ENCODE measurements at places on chromosomes 5 and 9.

DNA sequence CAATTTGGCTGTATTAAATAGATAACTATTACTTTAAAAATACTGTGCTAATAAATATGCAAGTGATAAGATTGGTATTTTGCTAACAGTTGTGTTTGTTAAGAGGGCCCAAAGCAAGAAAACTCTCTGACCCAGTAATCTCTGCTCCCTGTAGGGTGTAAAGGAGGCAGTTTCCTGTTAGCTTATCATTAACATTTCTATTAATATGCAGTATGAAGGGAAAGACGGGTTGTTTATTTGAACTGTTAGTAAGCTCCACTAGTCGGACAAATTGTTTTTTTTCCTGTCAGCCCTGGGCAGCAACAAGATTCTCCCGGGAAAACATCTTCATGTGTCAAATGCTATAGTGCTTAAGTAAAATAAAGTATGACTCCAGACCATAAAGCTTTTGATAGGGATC, 35.6 kb downstream of the ERP44 start:
- no peak for DNase-seq

DNA sequence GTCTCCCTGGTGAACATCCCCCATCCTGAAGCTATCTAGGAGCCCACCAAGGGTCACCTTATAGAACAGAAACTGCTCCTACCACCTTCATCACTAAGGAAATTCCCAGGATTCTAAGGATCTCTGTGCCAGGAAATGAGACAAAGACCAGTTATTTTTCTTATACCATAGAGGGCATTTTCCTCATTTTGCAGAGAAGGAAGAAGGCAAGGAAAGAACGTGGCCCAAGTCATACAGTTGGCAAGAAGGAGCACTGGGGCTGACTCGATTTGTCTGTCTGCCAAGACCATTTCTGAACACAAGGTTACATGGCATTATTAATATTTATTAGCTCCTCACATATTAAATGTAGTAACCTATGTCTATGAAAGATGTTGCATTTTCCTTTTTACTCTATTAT, 49.6 kb upstream of the TNFSF15 start:
- peak; percentile 50 for DNase-seq

DNA sequence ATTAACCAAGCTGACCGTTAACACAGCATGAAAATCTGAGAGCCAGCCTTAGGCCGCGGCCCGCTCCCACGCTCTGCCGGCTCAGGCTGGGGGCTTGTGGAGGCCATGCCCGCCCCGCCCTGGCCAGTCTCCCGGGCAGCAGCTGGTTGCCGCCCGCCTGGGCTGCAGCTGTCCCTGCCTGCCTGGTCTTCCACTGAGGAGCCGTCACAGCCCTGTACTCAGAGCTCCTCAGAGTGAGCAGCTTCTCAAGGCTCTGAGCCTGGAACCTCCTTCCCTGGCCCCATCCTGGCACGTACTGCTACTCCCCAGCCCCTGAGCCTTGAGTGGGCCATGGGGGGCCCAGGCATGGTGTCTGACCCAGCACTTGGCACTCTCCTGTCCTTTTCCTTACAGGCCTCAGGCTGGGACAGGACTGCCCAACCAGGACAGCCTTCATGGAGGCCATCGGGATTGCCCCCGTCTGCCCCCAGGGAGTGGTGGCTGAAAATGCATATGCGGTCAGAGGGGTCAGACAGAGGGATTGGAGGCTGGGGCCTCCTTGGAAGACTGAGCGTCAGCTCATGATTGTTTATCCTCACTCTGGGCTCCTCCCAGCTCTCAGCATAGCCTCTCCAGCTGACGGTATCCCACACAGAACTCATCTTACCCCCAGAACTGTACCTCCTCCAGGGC, 11.9 kb downstream of the FGFR4 start:
- no peak for DNase-seq

GRCh38 chr9:71790296-71790695, 22.0 kb upstream of the CEMIP2 start:
- no peak for DNase-seq

DNA sequence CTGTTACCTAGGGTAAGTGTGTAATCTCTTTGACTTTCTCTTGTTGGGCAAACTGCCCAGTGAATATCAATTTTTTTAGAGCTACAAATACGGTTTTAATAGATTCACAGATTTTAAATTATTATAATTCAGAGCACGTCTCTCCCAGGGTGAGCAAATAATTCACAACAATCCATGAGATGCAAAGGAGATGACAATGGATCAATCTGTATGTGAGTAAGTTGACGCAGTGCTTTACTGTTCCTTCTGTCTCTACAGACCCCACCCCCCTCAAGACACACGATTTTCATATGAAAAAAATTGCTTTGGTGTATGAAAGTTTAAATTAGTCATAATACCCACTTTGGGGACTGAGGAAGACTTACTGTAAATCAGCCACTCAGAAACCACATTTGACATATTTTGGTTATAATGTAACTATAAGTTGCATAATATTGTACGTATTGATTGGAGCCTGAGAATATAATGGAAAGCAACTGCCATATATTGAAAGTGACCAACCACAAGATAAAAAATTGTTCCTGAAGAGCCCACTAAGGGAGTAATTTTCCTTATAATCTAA, 201.7 kb downstream of the BNC2 start:
- no peak for DNase-seq

DNA sequence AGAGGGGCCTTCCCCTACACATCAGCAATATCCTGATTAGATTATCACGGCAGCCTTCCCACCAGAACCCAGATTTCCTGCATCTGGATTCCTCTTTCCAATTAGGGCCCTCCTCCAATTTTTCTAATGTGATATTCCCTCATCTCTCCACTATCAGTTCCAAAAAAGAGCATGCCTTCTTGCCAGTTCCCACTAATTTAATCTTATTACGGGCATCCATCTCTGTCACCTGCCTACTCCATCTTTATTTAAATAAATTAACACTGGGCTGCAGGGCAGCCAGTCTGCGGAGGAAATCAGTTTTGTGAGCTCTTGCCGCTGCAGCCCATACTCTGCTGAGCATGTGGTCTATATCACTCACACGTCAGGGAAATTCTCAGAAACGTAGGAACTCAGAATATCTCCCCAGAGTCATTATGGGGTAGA, 16.6 kb upstream of the FBP2 start:
- no peak for DNase-seq

DNA sequence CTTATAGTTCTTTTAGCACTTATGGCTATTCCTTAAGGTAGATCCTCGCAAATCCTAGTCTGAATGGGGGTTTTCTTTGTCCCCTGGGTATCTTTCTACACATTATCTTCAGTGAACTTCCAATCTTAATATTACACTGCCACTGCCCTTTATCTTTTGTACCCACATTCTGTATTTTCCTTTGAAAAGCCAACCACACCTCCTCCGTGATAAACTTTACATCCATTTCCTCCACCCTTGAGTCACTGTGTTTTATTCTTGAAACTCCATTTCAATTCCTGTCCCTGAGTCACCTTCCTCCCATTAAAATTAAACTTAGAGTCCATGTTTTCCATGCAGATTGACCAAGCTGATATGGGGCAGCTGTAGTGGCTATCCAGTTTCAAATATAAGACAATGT, 43.2 kb upstream of the RICTOR start:
- DNase-seq: peak; percentile 56

DNA sequence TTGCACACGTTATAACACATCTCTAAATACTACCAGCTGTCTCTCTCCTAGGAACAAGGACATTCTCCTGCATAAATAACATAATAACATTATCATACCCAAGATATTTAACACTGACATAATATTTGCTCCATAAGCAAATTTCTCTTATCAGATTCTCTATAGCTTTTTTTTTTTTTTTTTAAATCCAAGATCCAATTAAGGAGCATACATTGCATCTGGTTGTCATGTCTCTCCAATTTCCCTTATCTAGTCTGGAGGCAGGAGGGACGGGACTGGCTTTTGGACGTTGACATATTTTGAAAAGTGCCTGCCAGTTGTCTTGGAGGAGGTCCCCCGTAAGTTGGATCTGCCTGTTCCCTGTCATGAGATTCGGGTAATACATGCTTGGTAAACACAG, 76.6 kb downstream of the RAPGEF1 start:
- DNase-seq: no peak

- DNase-seq: no peak
These were observed 9.4 kb upstream of the GABRA6 start for GRCh38 chr5:161676103-161676502.

DNA sequence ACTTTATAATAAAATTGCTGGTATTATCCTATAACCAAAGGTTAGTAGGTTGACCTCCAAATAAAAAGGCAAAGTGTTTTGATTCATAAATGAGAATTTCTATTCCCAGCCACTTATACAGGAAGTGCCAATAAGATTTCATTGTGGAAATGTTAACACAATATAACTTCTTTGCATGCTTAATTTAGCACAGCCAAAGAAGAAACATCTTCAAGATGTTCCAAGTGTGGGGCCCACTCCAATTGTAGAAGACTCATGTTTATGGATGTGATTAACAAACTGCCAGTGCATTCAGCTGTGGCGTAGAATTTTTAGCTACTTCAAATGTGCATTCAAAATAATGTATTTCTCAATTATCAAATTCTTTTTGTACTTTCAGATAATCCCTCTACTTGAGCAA, 402.3 kb downstream of the DEPDC1B start:
- no peak for DNase-seq

- DNase-seq: no peak
These were observed 5.6 kb upstream of the STARD4 start for GRCh38 chr5:111517853-111518501.

DNA sequence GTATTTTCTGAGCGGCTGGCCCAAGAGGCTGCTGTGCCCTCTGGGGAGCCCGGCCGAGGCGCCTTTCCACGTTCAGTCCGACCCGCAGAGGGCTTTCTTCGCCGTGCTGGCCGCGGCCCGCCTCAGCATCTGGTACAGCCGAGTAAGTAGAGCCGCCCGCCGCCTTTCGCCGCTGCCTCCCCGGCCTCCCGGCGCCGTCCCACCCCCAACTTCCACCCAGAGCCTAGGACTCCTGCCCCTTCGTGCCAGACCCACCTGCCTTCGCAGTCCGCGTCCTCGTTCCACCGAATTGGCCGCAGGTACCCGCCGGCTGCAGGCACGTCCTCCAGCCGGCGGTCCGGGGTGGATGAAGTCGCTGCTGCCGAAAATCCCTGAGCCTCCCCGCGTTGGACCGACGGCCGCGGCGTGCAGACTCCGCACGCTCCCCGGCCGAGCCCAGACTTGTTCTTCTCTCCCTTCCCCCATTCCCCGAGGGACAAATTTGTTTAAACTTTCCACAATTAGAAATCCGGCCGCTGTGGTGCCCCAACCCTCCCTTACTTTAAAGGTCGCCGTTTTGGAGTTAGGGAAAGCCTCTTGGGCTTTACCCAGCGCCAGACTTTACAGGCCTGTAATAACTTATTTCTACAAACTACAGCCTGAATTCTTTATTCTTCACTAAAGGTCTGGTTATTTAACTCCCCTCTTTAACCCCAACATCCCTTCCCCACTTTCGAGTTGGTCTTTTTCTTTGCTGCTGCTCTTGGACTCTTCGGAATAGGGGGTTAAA, 589 bp downstream of the RIC1 start:
- peak; percentile 41 for DNase-seq

DNA sequence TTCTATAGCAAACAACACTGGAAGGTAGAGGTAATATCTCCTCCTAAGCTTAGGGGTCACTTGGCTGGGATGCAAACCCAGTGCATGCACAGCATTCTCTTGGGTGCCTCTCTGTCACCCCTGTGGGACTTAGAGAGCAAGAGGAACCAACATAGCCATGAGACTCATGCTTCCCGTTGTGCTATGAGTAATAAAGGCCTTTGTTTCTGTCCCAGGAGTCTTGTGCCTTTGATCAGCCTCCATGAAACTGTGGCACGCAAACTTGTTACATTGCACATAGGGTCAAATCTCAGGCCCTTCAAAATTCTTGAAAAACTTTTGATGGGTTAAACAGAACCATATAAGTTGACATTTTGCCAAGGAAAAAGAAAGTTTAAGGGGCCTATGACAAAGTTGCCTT, 272.8 kb downstream of the TAF11L14 start:
- DNase-seq: no peak

DNA sequence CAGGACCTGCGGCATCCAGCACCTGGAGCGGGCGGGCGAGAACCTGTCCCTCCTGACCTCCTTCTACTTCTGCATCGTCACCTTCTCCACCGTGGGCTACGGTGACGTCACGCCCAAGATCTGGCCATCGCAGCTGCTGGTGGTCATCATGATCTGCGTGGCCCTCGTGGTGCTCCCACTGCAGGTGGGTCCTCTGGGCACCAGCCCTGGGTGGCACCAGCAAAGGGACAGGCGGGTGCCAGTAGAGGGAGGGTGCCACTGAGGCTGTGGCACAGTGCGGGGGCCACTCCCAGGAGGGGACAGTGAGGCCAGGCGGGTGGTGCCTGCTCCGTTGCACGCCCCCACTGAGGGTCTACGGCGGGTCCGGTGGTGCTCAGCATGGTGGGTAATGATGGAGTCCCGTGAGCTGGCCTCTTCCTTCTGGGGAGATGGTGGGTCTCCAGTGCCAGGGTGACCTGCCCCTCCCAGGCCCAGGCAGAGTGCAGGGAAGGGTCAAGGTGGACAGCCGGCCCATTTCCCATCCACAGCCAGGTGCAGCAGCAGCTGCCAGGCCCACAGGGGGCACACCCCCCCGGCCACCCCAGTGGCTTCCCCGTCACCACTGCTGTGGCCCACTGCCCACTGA, 57.8 kb downstream of the KCNT1 start:
- no peak for DNase-seq

DNA sequence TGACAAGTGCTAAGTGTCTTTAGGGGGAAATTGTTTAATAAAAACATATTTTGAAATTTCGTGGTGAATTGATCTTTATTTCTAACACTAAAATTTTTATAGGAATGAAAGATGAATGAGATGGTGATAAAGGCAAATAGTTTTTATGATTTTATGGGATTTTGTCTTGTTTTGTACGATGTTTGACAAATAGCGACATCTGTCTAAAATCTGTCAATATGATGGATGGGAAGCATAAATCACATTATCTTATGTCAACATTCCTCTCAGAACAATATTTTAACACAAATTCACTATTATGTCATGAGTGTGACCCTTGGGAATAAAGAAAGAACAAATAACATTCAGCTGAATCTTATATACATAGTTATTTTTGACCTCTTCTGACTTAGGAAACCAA, 852.0 kb upstream of the CDH6 start:
- DNase-seq: no peak

- peak; percentile 31 for DNase-seq
These were observed 429.0 kb upstream of the ZNF608 start for GRCh38 chr5:125175348-125176004.

DNA sequence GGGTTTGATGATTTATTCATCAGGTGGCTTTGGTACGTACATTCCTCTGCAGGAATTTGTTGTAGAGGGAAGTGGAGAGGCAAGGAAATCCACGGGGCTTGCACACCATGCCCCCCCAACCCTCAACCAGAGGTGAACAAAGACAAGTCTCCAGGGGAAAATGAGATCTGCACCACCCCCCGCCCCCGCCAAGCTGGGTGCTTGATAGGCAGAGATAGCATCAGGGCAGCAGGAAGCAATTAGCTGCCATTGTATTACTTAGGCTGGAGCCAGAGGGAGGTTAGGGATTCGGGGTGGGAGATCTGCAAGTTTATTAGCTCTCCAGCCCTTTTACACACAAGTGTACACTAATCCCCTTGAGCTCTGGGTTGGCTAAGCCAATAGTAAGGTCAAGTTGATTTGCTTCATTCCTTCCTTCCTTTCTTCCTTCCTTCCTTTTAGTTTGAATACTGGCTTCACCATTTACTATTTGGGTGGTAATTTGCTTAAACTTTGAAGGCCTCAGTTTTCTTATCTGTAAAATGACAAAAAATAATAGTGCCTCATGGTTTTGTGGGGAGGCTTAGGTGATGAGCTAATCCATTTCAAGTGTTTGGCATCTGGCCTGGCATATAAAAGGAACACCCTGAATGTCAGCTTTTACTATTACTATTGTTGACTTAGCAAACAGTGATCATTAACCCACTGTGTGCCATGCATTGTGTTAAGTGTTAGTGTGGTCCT, 34.1 kb downstream of the SPRY4 start:
- DNase-seq: peak; percentile 64

GRCh38 chr5:3311433-3311832, 284.2 kb upstream of the IRX1 start:
- DNase-seq: no peak
